Pulmonary artery endothelial cell (primary cell): ENCODE measurements at places on chromosomes 12 and 14. TPM values are rescaled to one million over a fixed set of nuclear protein-coding genes. Genes with fewer than 3 reads are reported as not detected.

The KRT85 gene
- under 0.01 TPM in 1 of 2 replicates, not detected in the other for total RNA-seq

The PRKAG1 gene
- total RNA-seq, result 41.2 and 64.7 TPM in 2 replicates

The HAL gene
- total RNA-seq, result 0.07 and 0.11 TPM in 2 replicates

The ZNF891 gene
- 0.53 and 0.88 TPM in 2 replicates for total RNA-seq

The DIO2 gene
- total RNA-seq, result 0.13 and 0.28 TPM in 2 replicates

The PLBD1 gene
- 0.25 and 0.40 TPM in 2 replicates for total RNA-seq

The CLEC1A gene
- 3.6 and 16.0 TPM in 2 replicates for total RNA-seq

The EID3 gene
- total RNA-seq, result 5.1 and 11.7 TPM in 2 replicates

The CHURC1 gene
- 28.2 and 48.9 TPM in 2 replicates for total RNA-seq

The DPPA3 gene
- total RNA-seq, result not detected in 2 replicates

The KRT6B gene
- 0.07 and 0.18 TPM in 2 replicates for total RNA-seq

The PPP4R4 gene
- 0.04 TPM in 1 of 2 replicates, not detected in the other for total RNA-seq

The KRT3 gene
- not detected in 2 replicates for total RNA-seq

The TTC9 gene
- 0.07 and 0.13 TPM in 2 replicates for total RNA-seq

The SLCO1B1 gene
- not detected in 2 replicates for total RNA-seq

The NOS1 gene
- 0.04 and 0.07 TPM in 2 replicates for total RNA-seq

The KCNC2 gene
- not detected in 2 replicates for total RNA-seq

The TRPV4 gene
- total RNA-seq, result 0.92 and 1.7 TPM in 2 replicates

The SYCP3 gene
- total RNA-seq, result under 0.01 and 0.18 TPM in 2 replicates

The ABCB9 gene
- 10.3 and 10.7 TPM in 2 replicates for total RNA-seq

The SSTR1 gene
- total RNA-seq, result 1.1 and 1.2 TPM in 2 replicates

The ERGIC2 gene
- total RNA-seq, result 37.7 and 62.6 TPM in 2 replicates

The SLC7A7 gene
- total RNA-seq, result 9.3 and 18.6 TPM in 2 replicates

The FAM222A gene
- total RNA-seq, result 0.26 and 0.92 TPM in 2 replicates

The SRP54 gene
- 73.1 and 80.2 TPM in 2 replicates for total RNA-seq

The TTC6 gene
- total RNA-seq, result under 0.01 TPM in 1 of 2 replicates, not detected in the other

The FZD10 gene
- total RNA-seq, result not detected in 2 replicates

The GSG1 gene
- not detected in 2 replicates for total RNA-seq

The TAS2R46 gene
- total RNA-seq, result 1.3 and 1.6 TPM in 2 replicates

The CLEC7A gene
- total RNA-seq, result 0.07 TPM in 2 replicates

The IFI27L2 gene
- total RNA-seq, result 38.5 and 102 TPM in 2 replicates

The FLVCR2 gene
- 0.40 and 2.2 TPM in 2 replicates for total RNA-seq

The PPM1H gene
- 3.9 and 4.1 TPM in 2 replicates for total RNA-seq

The CLECL1 gene
- not detected in 2 replicates for total RNA-seq

The CABP1 gene
- not detected in 2 replicates for total RNA-seq

The HNF1A gene
- not detected in 2 replicates for total RNA-seq

The NPAS3 gene
- total RNA-seq, result 0.07 TPM in 1 of 2 replicates, not detected in the other

The PTGER2 gene
- not detected in 2 replicates for total RNA-seq

The TIGAR gene
- 20.2 and 23.4 TPM in 2 replicates for total RNA-seq

The STK38L gene
- 26.6 and 34.2 TPM in 2 replicates for total RNA-seq

The LTB4R2 gene
- 3.6 and 4.2 TPM in 2 replicates for total RNA-seq

The SMCO3 gene
- 0.39 and 0.46 TPM in 2 replicates for total RNA-seq

The CLBA1 gene
- total RNA-seq, result 2.6 and 5.5 TPM in 2 replicates

The SLCO1A2 gene
- not detected in 2 replicates for total RNA-seq

The LUM gene
- 0.07 and 0.46 TPM in 2 replicates for total RNA-seq

The BBOF1 gene
- 1.3 and 1.9 TPM in 2 replicates for total RNA-seq

The SLC5A8 gene
- total RNA-seq, result not detected in 2 replicates

The LTA4H gene
- 87.8 and 90.6 TPM in 2 replicates for total RNA-seq

The CMKLR1 gene
- 0.13 TPM in 1 of 2 replicates, not detected in the other for total RNA-seq
